Neuronal stem cell (in vitro differentiated cells): ENCODE measurements at places on chromosomes 4 and X.

GRCh38 chrX:71637253-71637618 is 18.9 kb upstream of the CXCR3 start:
- DNase-seq, result no peak

DNA sequence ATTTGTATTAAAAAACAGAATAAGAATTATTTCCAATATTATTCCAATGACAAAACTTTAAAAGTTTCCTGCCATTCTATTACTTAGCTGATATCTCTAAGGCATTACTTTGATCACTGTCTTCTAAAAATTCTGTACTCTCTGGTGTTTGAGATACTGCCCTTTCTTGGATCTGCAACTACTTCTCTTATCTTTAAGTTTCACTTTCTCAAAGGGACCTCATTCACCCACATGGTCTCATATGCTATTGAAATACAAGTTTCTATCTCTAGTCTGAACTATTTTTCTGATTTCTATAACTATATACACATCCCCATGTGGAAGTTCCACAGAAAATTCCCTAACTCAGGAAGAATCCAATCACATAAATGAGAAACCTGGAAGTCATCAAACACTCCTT is 22.2 kb downstream of the TMPRSS11E start:
- no peak for DNase-seq

GRCh38 chr4:110130576-110131358 is 67.6 kb downstream of the ELOVL6 start:
- no peak for DNase-seq

DNA sequence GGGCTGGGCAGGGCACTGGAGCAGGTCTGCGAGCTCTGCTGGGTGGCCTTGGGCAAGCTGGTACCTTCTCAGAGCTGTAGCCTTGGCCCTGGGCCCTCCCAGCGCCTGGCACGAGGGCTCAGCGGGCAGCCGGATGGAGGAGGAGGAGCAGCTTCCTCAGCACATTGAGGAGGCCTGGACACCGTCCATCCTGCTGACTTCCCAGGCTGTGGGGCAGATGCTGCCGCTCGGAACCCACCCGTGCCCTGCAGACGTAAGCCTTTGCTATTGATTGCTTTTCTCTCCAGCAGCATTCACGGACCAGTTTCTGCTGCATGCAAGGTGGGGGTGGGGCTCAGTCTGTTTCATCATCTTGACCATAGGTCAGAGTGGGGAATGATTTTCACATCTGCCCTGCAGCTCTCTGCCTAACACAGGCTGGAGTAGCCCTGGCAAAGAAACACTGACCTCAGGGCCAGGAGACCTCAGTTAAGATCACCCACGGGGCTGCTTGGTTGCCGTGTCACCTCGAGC is 80.7 kb upstream of the PSAPL1 start:
- DNase-seq, result no peak

- DNase-seq, result no peak
Observed at GRCh38 chr4:182968917-182969650, 51.9 kb upstream of the DCTD start.

- DNase-seq, result no peak
Observed at GRCh38 chr4:156999175-156999517, 27.5 kb upstream of the PDGFC start.

- no peak for DNase-seq
Observed at GRCh38 chr4:3799496-3799895, 33.3 kb downstream of the ADRA2C start.

- DNase-seq, result no peak
Observed at GRCh38 chr4:152735396-152735859, 44.1 kb downstream of the TIGD4 start.

DNA sequence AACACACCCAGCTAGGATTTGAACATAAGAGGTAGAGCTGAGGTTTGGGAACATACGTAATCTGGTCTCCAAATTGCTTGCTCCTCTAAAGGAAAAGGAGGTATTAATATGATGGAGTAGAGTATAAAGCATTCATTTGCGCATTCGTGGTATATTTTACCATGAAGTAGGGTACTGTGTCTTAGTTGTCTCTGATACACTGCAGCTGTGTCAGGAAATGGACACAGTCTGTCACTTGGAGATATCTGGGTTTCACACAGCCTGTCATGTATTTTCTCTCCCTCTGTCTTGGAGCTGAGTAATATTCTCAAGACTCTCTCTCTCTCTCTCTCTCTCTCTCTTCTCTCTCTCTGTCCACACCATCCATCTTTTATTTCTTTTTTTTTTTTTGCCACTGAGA is 274.8 kb upstream of the UGT8 start:
- no peak for DNase-seq

- DNase-seq, result no peak
Observed at GRCh38 chrX:131812847-131813825, 210.0 kb upstream of the STK26 start.

DNA sequence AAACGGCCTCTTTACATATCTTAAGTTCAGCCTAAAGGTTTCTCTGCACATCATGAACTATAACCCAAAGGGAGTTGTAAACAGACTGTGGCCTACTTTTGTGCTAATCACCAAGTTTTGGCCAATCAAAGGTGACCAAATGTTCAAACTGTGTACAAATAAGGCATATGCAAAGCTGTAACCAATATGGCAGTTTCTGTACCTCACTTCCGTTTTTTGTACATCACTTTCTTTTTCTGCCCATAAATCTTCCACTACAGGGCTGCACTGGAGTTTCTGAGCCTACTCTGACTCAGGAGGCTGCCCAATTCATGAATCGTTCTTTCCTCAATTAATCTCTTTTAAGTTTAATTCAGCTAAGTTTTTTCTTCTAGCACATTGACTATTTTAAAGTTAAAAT is 318.7 kb downstream of the SLC7A11 start:
- no peak for DNase-seq

GRCh38 chrX:140701480-140701879 is 8.1 kb upstream of the LINC00632 start:
- DNase-seq, result no peak

- no peak for DNase-seq
Observed at GRCh38 chrX:134469486-134469885, 9.5 kb downstream of the HPRT1 start.

GRCh38 chr4:165751882-165752281 is 121.2 kb upstream of the TLL1 start:
- no peak for DNase-seq

DNA sequence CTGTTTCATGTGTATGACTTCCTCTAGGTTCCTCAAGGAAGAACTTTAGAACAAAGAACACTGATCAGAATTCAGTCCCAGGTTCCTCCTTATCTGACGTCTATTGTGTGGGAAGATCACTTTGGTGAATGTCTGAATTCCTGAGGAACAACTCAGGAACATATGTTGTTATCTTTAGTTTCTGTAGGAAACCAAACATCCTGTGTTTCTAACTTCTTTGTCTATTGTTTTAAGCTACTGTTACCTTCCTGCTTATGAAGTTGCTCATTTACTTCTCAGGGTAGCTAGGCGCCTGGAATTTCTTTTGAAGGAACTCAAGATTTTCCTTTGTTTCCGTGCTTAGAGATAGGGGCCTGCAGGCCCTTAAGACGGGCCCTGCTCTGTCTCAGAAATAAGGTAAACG is 46.2 kb downstream of the MAGEB5 start:
- no peak for DNase-seq

DNA sequence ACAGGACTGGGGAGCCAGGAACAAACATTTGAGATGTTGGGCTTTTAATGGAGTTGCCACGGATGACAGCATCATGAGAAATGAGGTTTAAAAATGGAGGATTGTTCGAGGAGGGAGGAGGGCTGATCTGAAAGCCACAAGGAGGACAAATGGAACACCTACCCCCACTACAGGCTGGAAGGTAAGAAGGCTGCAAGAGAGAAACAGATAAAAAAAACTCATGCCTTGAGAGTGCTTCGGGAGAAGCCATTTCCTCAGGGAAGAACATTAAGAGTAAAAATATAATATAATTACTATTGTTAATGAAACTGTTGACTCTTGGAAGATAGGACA is 119.5 kb upstream of the MAP9 start:
- no peak for DNase-seq

DNA sequence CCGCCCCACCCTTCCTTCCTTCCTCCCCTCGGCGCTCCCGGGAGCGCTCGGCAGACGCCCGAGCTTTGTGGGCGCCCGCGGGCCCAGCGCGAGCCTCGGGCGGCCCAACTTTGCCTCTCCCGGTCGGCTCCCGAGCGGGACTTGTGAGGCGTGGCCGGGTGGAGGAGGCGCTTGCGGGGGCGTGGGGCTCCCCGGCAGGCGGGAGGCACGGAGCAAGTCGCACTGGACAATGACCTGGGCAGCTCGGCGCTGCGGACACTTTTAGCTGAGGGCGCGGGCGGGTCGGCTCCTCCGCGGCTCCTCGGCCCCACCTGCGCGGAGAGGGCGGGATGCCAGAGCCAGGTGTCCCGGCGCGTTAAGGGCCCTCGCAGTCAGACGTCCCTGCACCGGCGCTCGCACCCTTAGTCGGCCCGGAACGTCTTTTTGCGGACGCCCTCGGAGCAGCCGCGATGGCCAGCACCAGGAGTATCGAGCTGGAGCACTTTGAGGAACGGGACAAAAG is 385 bp downstream of the DCLK2 start:
- peak; percentile 40 for DNase-seq

GRCh38 chr4:53537606-53538005 is 53.7 kb downstream of the LNX1 start:
- DNase-seq, result no peak

GRCh38 chrX:110004215-110004614 is 1.3 kb downstream of the TMEM164 start:
- DNase-seq, result no peak

DNA sequence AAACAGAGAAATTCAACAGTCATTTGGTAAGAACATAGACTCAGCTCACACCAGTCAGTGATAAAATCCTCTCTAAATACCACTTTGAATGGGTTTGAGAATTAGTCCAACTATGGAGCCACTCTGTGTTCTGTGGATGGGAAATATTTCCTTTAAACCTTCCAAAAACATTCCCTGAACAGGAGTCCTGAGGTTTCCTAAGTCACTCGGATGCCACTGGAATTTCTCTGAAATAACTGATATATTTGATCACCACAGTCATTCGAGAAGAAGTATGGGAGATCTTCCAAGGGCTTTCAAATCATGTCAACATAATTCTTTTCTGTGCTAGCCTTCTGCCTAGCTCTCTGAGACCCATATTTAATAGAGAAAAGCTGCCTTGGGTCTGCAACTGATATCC is 958.6 kb downstream of the STIM2 start:
- DNase-seq, result no peak

- no peak for DNase-seq
Observed at GRCh38 chr4:8534129-8534528, 46.1 kb upstream of the GPR78 start.

GRCh38 chr4:51843309-51844152 is 578 bp downstream of the DCUN1D4 start:
- no peak for DNase-seq

GRCh38 chrX:103175944-103176753 is 38.8 kb upstream of the BEX4 start:
- peak; percentile 39 for DNase-seq

DNA sequence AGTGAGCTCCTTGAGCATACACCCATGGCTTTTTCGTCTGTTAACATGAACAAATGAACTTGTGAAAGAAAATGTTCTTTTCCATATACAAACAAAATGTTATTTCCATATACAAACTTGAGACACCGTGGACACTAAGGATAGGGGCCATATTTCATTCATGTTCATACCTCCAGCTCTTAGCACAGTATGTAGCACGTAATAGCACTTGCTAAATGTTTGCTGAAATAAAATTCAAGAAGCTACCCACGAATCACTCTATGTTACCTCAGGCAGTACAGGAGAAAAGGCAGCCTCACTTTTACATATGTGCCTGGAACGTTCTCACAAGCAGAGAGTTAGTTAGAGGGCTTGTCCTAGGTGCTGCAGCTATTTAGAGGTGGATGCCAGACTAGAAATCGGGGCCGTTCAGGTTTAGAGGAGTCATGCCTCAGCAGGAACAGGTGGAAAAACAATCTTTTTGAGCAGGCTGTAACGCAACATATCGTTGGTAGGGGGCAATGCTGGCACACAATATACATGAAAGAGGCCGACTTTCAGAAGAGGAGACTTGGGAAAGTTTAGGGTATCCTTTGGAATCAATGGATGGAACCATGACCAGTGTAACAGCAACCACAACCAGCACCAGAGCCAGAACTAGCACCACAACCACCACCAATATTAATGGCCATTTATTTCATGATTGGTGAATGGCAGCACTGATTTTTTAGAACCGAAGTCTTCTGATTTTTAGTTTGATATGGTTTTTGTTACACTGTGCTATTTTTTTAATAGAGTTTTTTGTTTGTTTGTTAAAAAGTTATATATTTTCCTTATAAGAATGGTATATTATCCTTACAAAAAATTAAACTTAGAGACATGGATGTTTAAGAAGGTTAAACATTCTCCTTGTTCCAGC is 14.8 kb upstream of the PAQR3 start:
- DNase-seq, result peak; percentile 30

DNA sequence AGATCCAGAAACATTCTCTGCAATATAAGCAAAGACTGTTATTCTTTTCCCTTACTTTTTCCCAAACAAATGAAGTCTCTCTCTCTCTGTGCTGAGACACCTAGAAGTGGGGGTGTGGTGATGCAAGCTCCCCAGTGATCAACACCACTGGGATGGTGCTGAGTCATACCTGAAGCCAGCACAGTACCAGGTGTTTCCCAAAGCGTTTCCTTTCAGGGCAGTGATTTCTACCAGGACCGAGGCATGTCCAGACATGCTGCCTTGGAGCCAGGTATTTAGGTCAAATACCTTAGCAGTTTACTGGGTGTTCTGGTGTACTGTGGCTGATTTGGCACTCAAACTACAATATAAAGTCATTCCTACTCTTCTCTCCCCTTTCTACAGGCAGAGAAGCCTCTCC is 726.5 kb downstream of the FAM133A start:
- no peak for DNase-seq

DNA sequence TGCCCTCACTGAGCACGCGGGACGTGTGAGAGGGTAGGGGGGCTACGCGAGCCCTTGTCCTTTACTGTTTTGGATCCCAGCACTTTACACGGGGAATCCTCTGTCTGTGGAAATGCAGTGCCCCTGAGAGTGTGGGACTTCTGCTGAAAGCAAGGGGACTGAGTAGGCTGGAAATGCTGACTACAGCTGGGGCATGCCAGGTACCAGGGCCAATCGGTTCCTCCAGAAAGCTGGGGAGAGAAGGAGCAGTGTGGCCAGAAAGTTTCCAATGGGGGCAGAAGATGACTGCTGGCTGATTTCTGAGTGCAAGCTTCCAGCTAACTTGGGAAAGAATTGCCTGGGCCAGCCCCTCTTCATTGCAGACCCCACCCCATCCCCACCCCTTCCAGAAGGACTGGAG is 1.5 kb downstream of the NHSL2 start:
- no peak for DNase-seq

DNA sequence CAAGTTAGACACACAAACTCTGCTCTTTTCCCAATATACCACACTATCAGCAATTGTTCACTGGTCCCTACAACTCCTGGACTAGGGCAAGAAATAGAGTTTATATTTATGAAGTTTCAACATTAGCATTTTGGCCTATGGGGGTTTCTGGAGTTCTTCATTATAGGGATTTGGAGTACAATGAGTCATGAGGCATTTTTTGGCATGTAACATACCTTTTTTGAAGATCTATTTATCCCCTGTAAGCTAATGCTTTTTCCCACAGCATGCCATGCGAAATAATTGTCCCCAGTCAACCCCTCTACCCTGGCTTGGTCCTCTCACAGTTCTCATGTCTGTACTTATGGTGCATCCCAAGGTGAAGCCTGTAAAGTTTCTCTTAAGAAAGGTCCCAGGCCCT is 36.7 kb upstream of the EDA2R start:
- DNase-seq, result no peak

- DNase-seq, result peak; percentile 88
Observed at GRCh38 chr4:9691238-9692065, 90.0 kb upstream of the DRD5 start.
